ENCODE measurements at places on chromosomes 11 and 22.
A peak's percentile ranks its signal among the peaks of the same experiment; 100 is the strongest.

- no peak for DNase-seq
Measured at GRCh38 chr11:47051217-47051616, 114.7 kb downstream of the CSTPP1 start.

- DNase-seq: no peak
Measured at GRCh38 chr11:45431046-45432018, 145.2 kb upstream of the SYT13 start.

DNA sequence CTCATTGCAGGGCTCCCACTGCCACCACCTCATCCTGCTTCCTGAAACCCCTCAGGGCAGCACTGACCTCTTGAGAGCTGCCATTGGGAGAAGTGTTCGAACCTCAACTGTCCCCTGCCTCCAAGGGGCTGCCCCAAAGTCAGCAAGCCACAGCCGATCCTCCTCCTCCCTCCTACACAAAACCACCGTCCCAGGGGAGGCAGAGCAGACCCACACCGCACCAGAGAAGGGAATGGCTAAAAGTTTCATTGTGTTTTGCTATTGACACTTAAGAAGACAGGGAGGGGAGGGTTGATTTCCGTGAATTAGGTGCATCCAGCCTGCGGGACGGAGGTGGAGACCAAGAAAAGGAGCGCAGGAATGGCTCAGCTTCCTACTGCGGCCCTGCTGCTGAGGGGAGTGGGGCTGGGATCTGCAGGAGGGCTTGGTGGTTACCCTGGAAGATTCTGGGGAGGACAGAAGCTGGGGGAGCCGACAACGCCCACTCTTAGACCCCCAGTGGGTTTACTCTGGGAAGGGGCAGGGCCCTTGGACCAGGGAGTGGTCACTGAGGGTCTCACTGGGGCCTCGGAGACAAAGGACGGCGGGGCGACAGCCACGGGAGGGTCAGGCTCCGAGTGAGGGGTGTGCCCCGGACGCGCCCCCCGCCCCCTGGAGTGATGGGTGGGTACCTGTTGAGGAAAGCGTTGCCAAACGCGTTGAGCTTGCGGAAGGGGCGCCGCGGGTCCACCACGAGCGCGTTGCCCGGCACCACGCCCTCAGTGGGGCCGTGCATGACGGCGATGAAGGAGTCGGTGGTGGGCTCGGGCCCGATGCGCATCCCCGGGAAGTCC, 815 bp downstream of the EHD1 start:
- no peak for DNase-seq

DNA sequence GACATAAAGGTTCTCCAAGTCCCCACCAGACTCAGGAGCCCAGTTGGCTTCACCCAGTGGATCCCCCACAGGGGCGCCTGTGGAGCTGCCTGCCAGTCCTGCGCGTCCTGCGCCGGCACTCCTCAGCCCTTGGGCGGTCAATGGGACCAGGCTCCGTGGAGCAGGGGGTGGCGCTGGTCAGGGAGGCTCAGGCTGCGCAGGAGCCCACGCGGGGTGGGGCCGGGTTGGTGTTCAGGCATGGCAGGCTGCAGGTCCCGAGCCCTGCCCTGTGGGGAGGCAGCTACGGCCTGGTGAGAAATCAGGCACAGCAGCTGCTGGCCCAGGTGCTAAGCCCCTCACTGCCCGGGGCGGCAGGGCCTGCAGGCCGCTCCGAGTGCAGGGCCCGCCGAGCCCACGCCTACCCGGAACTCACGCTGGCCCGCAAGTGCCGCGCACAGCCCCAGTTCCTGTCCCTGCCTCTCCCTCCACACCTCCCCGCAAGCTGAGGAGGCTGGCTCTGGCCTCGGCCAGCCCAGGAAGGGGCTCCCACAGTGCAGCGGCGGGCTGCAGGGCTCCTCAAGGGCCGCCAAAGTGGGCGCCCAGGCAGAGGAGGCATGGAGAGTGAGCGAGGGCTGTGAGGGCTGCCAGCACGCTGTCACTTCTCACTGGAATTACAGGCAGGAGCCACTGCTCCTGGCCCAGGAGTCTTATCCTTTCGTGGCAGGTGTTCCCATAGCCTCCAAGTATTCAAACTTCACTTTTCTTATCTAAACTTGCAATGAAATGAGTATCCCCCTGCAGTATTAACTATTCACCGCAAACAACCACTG, 22.8 kb upstream of the ZBTB44 start:
- DNase-seq: no peak

DNA sequence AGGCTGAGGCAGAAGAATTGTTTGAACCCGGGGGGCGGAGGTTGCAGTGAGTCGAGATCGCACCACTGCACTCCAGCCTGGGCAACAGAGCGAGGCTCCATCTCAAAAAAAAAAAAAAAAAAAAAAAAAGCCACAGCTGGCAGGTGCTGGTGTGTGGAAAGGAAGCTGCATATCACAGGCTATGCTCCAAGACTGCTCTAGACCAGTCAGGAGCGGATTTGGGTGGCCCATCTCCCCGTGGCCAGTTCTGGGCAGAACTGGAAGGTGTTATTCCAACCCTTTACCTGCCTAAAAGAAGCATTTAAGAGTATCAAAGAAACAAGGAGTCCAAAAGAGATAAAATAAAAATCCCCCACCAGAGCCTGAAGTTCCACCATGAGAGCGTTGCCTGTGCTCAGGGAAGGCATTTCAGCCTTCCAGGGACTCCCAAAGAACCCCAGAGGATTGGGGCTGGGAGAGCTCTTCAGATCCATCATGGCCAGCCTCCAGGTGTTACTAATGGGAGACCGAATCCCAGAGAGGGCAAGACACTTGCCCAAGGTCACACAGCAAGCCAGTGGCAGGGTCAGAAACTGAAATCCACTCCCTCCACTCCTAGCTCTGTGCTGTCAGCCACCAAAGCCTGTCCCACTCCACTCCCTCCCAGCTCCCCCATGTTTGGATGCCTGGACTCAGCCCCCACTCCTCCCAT, 14.3 kb downstream of the MFNG start:
- DNase-seq: no peak

- no peak for DNase-seq
Measured at GRCh38 chr11:116409238-116409637, 363.5 kb downstream of the BUD13 start.

DNA sequence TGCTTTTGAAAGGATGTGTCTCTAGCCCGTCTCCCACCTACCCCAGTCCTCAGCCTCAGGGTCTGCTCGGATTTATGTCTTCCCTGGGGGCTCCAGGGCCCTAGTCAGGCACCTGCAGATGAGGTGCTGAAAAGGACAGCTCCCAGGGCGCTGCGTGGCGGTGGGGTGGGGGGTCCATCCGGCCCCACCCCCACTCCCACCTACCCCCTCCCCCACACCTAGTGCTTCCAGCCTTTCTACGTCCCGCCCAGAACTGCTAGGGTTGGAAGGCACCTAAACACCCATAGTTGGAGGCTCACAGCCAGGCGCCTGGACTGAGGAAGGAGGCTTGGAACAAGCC, 1.4 kb upstream of the ROBO3 start:
- no peak for DNase-seq

GRCh38 chr22:48365386-48365785, 1462.3 kb downstream of the BRD1 start:
- no peak for DNase-seq

- DNase-seq: peak; percentile 70
Measured at GRCh38 chr11:123308077-123308476, 113.0 kb upstream of the CLMP start.

GRCh38 chr11:104649002-104649401, 249.3 kb downstream of the CASP12 start:
- no peak for DNase-seq

- DNase-seq: no peak
Measured at GRCh38 chr11:72338741-72339140, 94.8 kb upstream of the PHOX2A start.

- DNase-seq: no peak
Measured at GRCh38 chr11:77515483-77515882, 41.6 kb upstream of the PAK1 start.

All from NCI-H1092 (cell line).